ENCODE measurements at places on chromosomes 4 and X.
A peak's percentile ranks its signal among the peaks of the same experiment; 100 is the strongest.

GRCh38 chrX:137747244-137748043 is 181.5 kb downstream of the ZIC3 start:
- no peak for DNase-seq

DNA sequence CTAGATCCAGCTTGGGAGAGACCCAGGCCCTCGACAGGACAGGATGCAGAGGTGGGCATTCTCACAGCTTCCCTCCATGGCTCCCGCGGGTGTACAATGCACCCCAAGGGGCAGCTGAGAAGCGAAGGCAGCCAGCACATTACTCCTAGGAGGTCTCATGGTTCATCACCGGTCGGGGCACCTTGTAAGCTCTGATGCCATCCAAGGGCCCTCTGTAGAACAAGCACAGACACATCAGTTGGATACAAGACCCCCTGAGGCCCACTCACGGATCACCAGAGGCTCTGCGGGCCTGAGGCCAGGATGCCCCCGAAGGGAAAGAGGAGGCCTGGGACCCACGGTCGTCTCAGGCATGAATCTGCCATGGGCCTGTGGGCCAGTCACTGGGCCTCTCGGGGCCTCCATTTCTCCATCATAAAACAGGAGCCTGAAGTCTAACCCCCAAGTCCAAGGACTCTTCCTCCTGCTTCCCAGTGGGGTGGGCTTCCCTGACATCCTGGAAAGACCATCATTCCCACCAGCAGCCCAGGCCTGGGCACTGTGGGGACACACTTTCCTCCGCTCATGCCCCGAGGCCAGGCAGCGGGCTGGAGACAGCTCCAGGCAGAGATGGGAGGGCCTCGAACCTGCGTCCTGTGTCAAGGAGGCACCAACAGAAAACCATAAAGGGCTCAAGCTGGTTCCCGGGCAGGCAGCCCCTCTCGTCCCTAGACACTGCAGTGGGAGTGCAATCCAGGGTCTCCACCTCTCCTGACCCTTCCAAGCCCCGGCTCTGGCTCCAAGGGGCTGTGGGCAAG is 20.1 kb downstream of the HMX1 start:
- DNase-seq, result no peak

- no peak for DNase-seq
Measured at GRCh38 chr4:110198049-110198434, 373 bp downstream of the ELOVL6 start.

- DNase-seq, result no peak
Measured at GRCh38 chr4:137421796-137422195, 110.5 kb downstream of the PCDH18 start.

- DNase-seq, result no peak
Measured at GRCh38 chr4:85200106-85200505, 233.6 kb upstream of the WDFY3 start.

- DNase-seq, result no peak
Measured at GRCh38 chr4:99651016-99651769, 6.4 kb downstream of the C4orf54 start.

- no peak for DNase-seq
Measured at GRCh38 chr4:190121759-190122158, 51.8 kb upstream of the DUX4 start.

DNA sequence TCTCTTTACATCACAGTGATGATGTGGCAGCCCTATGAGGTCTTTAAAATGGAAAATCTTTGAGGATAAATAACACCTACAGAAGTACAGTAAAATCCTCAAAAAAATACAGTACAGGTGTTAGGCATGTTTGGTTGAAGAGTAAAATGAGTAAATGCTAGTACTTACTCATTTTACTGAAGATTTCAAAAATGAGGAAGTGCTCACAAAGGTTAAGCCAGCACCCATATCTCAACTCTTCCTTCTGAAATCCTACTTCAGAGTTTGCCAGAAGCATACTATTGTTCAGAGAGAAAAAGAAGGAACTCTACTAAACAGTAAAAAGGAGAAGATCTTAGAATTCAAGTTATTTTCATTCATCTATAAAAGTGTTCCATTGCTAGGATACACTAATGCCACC is 130.9 kb downstream of the CBR4 start:
- no peak for DNase-seq

GRCh38 chr4:17347445-17347844 is 164.4 kb downstream of the QDPR start:
- no peak for DNase-seq

- DNase-seq, result no peak
Measured at GRCh38 chr4:85828027-85828890, 353.3 kb downstream of the ARHGAP24 start.

DNA sequence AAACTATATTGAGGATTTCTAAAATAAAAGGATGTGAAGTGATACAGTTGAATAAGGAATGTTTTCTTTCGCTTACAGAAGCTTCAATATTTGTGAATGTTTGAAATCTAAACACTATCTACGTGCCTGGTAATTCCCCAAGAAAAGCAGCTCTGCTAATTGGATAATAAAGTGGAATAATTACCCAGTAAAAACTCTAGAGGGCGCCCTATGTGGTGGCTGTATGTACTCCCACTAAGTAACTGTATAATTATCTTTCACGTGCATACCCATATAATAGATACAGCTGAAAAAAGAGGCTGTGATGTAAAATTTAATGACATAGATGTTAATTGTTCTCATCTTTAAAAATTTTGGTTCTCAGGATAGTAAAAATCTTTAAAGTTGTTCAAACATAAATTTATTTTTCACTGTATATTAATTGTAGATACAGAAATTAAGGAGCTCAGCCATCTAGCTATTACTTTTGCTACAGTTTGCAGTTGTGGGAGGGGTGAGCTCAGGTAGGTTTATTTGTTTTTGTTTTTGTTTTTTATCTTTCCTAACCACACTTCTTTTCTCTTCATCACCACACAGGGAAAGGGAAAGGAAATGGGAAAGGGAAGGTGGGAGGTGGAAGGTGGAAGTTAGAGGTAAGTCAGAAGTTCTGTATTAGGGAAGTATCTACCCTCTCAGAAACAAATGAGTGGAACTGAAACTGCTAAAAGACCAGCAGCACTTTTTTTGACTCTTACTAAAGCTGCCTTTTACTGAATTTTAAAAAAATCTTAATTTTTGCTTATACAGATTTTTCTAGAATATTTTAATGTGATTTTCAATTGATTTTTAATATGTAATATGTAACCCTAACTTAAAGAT is 151.7 kb upstream of the RPS6KA6 start:
- no peak for DNase-seq

GRCh38 chrX:3293251-3293650 is 53.2 kb downstream of the MXRA5 start:
- DNase-seq, result no peak

DNA sequence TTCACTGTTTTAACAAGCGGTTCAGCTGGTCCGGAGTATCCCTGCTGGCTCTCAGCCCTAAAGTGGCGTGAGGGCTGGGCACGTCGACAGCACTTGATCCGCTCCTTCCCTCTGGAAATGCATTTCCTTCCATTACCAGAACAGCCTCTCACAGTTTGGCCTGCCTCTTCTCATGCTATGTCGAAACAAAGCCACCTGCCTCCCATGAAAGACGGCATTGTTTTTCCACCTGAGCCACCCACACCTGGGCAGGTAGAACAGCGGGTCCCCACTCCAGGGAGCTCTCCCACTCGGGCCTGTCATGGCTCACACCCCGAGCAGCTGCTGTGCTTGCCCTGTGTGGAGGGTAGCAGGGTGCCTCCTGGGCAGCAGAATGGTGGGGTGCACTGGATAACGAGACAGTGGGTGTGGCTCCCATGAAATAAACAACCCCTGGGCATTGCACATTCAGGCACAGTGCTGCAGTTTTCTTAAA is 86.2 kb downstream of the FHDC1 start:
- DNase-seq, result no peak

- DNase-seq, result no peak
Measured at GRCh38 chr4:25938787-25939186, 24.8 kb downstream of the SMIM20 start.

- DNase-seq, result peak; percentile 67
Measured at GRCh38 chrX:48508400-48509244, at the start of gene PORCN. Gene PORCN, plus strand, starts transcription at chrX:48508992. Its CDS starts 829 bp downstream, at chrX:48509821.

DNA sequence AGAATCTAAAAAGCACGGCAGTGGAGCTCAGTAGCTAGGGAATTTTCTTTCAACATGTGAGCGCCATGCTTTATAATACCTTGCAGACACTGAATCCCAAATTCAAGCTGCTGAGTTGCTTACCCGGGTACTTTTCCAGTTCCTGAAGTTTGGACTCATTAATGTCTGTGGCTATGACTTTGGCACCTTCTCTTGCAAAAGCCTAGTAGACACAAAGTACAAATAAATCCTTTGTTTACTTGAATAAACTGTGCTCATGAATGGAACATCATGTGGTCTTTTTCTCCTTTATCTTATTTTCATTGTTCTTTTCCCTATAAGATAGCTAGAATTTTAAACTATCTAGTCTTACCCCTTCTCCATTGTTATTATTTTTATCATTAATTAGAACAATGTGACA is 4.6 kb downstream of the BDH2 start:
- DNase-seq, result no peak

DNA sequence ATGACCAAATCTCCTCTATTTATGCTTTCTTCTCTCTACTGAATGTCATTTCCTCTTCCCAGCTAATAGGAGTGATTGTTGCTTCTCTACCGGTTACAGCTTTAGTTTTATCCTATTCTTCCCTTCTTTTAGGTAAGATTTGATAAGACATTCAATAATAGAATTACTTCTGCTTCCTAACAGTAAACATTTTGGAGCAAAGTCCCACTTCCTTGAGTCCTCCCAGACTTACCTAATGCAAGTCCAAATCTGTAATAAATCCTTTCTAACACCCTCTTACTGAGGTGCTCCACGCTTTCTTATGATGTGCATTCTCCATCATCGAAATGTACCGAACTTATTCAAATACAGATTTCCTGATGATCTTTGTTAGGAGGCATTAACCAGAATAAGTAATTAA is 79.2 kb upstream of the GPM6A start:
- no peak for DNase-seq

DNA sequence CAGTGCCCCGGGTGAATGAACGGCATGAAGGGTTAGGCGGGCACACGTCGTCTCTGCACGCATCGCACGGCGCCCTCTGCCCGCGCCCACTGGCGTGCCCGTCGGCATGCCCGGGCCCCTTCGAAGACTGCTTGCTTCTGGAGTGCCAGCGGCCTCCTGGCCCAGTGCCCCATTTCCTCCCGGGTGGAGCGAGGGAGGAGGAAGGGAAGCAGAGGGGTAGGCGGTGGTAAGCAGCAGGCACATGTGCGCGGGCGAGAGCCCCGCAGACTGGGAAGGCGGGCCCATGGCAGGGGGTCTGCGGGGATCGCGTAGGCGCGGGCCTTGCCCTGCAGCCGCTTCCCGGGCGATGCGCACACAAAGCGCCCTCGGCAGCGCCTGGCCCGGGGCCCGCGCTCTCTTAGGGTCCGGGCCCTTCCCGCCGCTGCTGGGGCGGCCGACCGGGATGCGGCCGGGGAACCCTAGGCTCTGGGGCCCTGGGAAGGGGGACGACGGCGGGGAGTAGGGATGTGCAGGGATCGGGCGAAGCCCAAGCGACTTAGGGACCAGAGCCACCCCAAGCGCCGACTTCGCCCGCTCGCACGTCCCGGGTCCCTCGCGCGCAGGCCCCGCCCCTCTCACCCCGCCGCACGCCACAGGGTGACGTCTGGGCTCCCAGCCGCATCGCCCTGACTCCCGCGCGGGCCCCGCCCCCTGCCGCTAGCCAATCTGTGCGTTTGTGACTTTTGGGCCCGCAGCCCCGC is 866 bp upstream of the EMD start:
- no peak for DNase-seq

- DNase-seq, result no peak
Measured at GRCh38 chr4:141132072-141132708, 1.1 kb downstream of the RNF150 start.

- DNase-seq, result peak; percentile 8
Measured at GRCh38 chrX:65821721-65822496, 154.5 kb downstream of the MSN start.

GRCh38 chr4:153222707-153223426 is 18.6 kb downstream of the TRIM2 start:
- no peak for DNase-seq

- no peak for DNase-seq
Measured at GRCh38 chr4:154024097-154024694, 235.3 kb upstream of the SFRP2 start.

DNA sequence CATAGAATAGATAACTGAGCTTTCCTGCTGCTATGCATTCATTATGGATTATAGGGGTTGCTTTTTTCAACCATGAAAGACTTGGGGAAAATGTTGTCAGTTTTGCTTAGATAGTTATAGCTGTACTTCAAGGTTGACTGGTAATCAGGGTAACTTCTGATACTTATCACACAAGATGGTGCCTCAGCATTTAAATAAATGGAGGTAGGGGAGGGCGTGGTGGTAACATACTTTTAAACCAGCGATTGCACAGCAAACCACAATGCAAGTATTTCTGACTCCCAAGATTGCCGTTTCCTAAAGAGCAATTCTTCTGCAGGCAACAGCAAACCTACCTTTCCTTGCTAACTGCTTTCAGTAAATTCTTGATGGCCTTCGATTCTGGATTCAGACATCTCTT is 1.3 kb downstream of the CXCL10 start:
- no peak for DNase-seq
